G401 (cell line): ENCODE measurements at places on chromosomes 4 and X. TPM values are rescaled to one million over a fixed set of nuclear protein-coding genes. Genes with fewer than 3 reads are reported as not detected.

ANOS1 gene
- 0.06 TPM in 1 of 2 replicates, not detected in the other for total RNA-seq

APLN gene
- not detected in 2 replicates for total RNA-seq

CD40LG gene
- total RNA-seq = not detected in 2 replicates

GAB3 gene
- not detected in 2 replicates for total RNA-seq

ARHGAP4 gene
- total RNA-seq = 55.7 and 62.6 TPM in 2 replicates

PPP1R2C gene
- total RNA-seq = not detected in 2 replicates

FAM47E gene
- 0.37 and 2.8 TPM in 2 replicates for total RNA-seq

IBSP gene
- total RNA-seq = not detected in 2 replicates

LEF1 gene
- not detected in 2 replicates for total RNA-seq

PROM1 gene
- total RNA-seq = 0.37 and 6.0 TPM in 2 replicates

UGT2B15 gene
- total RNA-seq = not detected in 2 replicates

CTAG2 gene
- not detected in 2 replicates for total RNA-seq

SFRP2 gene
- total RNA-seq = not detected in 2 replicates

AWAT2 gene
- not detected in 2 replicates for total RNA-seq

ETDA gene
- total RNA-seq = not detected in 2 replicates

SLC10A6 gene
- total RNA-seq = not detected in 2 replicates

TMPRSS11B gene
- total RNA-seq = not detected in 2 replicates

AREG gene
- total RNA-seq = not detected in 2 replicates

SAP30 gene
- 34.0 and 37.1 TPM in 2 replicates for total RNA-seq

FAM13A gene
- 27.1 and 39.0 TPM in 2 replicates for total RNA-seq

GASK1B gene
- 42.5 and 46.2 TPM in 2 replicates for total RNA-seq

TRIM75 gene
- total RNA-seq = not detected in 2 replicates

USP17L30 gene
- not detected in 2 replicates for total RNA-seq

FMR1NB gene
- not detected in 2 replicates for total RNA-seq
